ENCODE measurements at places on chromosomes 2 and 18.

- DNase-seq, result no peak
Observed at GRCh38 chr2:45102141-45102540, 92.9 kb upstream of the SIX2 start.

DNA sequence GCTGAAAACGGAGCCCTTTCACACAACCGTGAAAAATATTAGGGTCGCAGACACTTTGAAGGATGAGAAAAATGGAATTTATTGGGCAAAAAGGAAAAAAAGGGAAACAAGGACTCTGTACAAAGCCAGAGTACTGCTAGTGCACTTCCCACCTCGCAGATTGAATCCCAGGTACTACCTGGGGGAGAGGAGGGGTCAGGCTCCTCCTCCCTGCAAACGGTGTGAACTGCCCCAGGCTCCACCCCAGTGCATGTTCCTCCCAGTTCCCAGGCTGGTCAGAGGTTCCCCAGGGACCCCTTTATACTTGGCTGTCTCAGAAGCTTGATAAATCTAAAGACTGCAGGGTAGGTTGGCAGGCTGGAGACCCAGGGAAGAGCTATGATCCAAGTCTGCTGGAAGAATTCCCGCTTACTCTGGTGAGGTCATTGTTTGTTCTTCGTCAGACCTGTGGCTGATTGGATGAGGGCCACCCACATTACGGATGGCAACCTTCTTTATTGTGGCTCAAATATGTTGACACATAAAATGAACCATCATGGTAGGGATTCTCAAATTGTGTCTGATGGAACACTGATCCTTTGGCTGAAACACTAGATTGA is 290.4 kb upstream of the POU3F3 start:
- no peak for DNase-seq

GRCh38 chr2:14454202-14454601 is 178.3 kb upstream of the LRATD1 start:
- no peak for DNase-seq

DNA sequence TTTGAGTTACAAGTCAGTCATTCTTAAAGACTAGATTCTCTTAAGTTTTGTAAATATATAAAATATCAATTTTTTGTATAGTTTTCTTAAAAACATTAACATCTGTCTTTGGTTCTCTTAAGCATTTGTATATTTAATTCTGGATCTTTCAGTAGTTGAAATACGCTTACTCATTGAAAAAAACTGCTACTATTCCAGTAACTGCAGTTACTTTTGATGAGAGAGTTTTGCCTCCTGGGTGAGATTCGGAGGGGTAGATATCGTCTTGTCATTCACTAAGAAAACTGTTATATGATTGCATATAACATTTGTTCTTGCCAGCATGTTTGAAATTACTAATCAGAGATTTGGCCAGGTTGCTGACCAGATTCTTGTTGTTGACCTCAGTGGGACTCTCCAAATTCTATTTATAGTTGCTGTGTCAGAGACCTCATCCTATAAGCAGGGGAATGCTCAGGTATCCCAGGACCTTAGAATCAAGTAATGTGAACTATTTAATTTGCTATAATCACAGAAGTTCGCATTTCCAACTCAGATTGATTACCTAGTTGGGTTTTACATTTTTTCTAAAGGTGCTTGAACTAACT is 7.9 kb downstream of the AGPS start:
- DNase-seq, result no peak

DNA sequence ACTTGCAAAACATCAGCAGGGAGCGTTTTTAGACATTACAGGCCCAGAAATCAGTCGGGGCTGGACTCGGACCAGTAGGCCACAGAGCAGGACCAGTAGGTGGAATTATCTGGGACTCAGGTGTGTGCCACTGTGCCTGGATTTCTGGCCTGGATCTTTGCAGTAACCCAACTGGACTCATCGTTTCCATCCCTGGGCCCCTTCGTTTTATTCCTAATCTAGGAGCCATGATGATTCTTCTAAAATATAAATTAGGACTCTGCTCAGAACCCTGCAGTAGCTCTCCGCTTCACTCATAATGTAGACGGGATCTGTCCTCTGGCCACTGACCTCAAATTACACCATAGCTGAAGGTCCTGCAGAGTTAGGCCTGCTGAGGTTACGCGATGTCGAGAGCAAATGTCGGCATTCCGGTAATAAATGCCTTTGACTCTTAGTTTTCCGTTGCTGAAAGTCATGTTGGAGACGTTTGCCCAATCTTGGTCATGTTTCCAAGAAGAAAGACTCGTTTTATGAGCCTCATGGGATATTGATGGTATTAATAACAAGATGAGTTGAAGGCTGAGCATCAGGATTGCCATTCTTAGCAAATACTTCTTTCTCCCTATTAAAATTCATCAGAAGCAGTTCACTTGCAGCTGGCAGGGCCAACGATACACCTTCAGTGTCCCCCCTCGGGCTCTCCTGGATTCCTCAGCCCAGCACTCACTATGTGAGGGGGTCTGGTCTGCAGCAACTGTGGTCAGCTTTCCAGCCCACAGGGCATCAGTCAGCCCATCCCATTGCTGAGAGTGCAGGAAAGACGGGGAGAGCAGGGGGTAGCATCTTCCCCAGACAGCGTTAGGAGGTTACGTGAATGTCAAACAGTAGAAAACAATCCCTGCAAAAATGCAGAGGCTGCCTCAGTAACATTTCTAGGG is 39.9 kb upstream of the KLF11 start:
- DNase-seq, result no peak

GRCh38 chr18:66557091-66557490 is 46.8 kb downstream of the CDH19 start:
- DNase-seq, result no peak

DNA sequence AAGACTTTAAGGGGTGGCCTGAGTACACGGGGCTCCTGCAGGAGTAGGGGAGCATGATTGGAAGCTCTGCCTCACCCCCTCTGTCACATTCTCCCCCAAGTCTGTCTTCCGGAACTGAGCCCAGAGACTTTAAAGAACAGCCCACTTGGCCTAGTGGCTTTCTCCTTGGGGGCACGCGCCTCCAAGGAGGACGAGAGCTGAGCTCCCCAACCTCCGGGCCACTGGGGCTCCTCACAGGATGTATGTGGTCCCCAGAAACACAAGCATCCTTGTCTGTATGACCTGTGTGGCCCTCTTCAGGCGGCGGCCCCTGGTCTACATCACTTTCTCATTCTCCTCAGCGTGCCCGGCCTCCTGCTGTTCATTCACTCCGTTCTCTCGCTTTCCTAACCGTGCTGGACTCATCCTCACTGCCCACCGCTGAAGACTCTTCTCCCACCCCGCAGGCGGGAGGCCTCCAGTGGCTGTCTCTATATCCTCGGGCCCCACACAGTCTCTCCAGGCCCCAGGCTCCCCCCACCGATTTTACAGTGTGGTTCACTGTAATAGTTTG is 23.7 kb downstream of the KCNF1 start:
- DNase-seq, result no peak

- no peak for DNase-seq
Observed at GRCh38 chr2:105394951-105395611, 3.8 kb downstream of the FHL2 start.

DNA sequence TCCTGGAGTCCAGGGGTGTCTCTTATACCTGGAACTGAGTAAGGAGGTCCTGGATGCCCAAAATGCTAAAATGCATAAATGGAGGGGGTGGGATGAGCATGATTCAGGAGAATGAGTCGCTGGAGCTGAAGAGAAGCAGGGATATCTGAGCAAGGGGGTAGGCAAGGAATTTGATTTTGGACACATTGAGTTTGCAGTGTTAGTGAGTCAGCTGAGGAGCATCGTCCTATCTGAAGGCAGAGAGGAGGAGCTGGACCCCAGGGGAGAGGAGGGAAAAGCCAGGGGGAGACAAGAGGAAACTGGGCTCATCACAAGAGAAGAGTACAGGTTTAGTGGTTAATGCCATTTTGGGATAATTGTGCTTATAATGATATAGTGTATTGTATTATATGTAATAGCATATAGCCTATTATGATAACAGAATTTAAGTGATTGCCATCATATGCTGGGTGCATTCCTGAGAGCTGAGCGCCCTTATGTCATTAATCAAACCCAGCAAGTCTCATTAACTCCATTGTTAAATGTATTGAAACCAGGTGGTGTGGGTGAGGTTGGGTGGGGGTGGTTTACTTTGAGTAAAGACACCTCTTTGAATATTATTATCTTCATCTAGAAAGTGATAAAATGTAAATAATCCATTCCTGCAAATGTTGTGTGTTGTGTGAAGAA is 12.4 kb downstream of the EHD3 start:
- no peak for DNase-seq

DNA sequence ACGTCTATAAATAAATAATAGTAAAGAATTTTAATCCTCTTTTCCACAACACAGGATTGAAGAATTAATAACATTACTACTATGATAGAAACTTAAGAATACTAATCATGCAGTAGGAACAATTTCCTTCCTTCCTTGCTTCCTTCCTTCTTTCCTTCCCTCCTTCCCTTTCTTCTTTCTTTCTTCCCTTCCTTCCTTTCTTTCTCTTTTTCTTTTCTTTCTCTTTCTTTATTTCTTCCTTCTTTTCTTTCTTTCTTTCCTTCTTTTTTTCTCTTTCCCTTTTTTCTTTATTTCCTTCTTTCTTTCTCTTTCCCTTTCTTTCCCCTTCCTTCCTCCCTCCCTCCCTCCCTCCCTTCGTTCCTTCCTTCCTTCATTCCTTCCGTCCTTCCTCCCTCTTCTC is 77.6 kb downstream of the SCN3A start:
- DNase-seq, result no peak

DNA sequence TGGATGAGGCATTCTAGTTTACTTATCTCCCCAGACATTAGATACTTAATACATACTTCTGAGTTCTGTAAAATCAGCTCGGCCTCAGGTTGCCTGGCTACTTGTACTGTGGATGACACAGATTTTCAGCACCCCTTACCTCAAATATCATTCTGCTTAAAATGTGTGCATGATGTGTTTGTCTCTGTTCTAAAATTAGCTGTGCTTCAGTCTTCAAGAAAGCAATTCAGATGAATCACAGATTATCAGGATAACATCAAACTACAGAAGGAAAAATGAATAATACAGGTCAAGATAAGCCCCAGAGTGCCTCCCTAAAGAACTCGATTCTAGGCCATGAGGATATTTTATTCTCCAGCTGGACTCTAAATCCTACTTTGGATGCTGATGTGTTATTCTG is 21.3 kb upstream of the MAPRE2 start:
- DNase-seq, result no peak

- DNase-seq, result no peak
Observed at GRCh38 chr2:64630752-64631151, 23.0 kb downstream of the SERTAD2 start.

All from T-cell (primary cell).